ENCODE measurements at places on chromosomes 7 and 10.

DNA sequence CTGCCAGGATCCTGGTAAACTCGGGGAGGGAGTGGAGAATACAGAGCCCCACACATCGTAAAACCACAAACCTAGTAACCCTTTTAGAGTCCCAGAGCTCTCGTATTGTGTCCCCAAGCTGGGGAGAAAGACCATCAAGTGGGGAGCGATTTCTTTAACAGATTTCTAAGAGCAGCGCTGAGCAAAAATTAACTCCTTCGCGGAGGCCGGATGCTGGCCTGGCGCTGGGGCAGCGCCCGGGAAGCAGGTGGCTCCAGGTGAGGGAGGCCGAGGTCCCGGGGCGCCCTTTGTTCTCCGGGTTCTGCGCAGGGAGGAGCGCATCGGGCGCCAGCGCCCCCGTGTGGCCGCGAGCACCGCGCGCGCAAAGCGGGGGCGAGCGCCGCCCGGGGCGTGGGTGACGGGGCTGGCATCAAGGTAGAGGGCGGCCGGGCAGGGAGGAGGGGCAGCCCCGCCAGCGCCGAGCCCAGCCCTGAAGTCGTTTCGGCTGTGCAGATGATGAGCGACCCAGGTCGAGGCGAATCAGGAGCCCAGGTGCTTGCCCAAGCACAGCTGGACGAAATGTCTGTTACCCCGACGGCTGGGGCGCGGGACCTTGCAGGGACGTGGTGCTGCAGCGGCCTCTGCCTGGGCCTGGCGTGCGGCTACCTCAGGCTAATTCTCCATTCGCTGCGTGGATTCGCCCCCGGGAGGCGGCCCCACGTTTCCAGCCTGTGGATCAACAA, 10.4 kb upstream of the FGFR2 start:
- DNase-seq: no peak

DNA sequence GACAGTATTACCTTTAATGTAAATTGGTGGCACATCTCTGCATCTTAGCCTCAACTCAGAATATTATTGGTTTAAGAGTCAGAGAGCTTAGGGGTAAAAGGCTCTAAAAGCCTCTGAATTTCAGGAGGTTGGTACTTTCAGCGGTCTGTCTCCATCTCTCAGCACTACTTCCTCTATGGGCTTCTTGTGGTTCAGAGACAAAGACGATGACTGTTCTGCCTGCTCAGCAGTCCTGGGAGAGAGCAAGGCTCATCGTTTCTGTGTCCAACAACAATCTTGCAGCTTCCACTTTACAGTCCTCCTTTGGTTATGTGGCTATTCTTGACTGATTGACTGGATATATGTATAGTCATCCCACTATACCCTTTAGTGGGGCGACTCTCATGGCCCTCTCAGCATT, 394.7 kb downstream of the AUTS2 start:
- DNase-seq: no peak

DNA sequence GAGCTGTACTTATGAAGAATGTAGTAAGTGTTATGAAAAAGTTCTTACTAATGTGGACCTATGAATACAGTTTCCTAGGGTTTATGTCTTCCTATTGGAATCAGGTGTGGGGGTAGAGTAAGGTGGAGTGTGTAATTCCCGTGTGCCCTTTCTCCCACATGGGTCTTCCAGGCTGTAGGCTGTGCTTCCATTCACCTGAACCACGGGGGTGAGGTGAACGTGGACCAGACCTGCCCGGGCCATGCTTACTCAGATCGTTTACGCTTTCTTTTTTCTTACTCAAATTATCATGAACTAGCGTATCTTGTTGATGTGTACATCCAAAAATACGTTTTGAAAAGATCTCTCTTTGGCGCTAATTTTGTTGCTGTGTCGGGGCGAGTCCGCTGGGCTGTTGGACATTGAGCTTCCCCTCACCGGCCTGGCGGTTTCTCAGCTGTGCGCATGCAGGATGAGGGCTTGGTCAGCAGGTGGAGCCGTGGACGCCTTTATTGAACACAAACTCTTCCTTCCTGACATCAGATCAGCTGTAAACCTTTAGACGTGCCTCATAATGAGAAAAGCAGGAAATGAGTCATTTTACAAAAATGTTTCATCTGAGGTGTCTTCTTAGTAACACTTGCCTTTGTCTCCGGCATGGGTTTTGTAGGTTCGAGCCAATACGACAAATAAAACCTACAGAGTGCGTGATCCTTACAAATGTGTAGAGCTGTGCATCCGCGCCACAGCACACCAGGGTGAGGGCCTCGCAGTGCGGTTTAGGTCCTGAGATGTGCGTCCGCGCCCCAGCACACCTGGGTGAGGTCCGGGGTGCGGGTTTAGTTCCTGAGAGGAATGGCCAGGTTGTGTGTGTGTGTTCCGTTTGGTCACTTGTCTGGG, 53.8 kb downstream of the WDR37 start:
- DNase-seq: peak; percentile 45

GRCh38 chr10:89248990-89249389, 2.6 kb downstream of the LIPA start:
- no peak for DNase-seq

- no peak for DNase-seq
Measured at GRCh38 chr7:17320102-17320497, 21.6 kb downstream of the AHR start.

DNA sequence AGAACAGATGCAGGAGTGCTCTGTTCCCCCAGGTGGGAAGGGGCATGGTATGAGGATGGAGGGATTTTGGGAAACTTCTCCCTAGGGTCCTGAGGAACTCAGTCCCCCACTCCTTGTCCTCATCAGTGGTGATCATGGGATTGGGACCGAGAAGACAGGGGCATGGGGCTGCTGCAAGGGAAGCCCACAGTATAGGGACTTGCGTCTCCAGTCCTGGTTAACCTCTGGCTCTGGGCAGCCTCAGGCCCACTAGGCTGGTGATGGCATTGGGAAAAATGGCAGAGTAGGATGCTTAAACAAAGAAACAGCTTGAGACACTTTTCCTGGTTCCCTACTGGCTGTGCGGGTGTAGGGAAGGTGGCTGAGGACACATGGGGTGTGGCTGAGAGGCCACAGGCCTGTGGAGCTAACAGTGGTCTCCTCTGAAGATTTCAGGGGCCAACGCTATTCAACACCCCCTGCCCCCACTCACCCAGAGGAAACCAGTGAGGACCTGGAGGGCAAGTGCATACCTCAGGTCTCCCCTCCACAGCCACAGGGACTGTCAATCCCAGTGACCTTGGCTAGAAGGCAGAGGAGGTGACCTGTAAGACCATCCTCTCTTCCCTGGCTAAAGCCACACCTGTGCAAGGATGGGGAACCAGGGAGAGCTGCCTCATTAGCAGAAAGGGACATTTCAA, 261.3 kb downstream of the CCSER2 start:
- DNase-seq: no peak

DNA sequence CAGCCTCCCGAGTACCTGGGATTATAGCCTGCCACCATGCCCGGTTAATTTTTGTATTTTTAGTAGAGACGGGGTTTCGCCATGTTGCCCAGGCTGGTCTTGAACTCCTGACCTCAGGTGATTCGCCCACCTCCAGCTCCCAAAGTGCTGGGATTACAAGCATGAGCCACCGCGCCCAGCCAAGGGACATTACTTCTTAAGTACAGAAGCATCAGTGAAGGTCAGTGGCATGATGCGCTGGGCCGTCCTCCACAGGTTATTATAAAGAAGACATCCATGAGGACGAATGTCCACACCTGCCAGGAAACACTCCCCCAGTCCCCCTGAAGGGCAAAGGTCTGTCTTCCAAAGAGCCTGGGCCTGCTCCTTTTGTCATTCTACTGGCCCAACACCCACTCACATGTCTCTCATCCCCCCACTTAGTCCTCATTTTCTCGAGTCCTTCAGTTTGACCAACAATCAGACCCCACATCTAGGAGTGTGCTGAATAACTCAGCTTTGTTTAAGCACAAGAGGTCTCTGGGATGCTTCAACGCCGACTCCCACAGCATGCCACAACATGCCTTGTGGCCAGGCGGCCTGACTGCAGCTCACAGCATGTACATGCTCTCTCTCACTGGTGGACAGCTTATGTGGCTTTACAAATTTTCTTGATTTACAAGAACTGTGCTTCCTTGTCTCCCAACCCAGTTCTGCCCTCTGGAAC, 73.0 kb downstream of the CTBP2 start:
- DNase-seq: no peak

DNA sequence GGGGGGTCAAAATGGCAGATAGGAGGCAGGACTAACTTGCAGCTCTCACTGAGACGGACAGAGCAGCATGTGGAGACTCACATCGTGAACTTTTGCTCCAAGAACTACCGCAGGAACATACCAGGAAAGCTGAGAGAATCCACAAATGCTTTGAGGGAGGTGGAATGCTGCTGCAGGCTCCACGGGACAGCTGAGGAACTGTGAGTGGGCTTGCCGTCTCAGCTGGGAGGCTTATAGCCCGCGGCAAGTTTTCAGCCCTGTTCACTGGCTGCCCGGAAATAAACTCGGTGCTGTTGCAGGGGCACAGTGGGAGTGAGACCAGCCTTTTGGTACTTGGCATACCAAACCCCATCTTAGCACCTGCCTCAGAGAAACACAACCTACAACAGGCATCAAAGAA, 19.1 kb upstream of the WDR11 start:
- no peak for DNase-seq

DNA sequence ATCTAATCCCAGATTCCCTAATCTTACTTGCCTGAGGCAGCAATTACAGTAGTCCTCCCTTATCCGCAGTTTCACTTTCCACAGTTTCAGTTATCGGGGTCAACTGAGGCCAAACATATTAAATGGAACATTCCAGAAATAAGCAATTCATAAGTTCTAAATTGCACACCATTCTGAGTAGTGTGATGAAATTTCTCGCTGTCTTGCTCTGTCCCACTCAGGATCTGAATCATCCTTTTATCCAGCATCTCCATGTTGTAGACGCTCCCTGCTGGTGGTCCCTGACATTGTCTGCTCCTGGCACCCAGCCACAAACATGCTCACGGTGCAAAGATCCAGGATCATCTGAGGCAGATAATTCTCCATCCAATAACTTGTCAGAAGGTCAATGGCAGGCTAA, 128.7 kb upstream of the CXCL12 start:
- peak; percentile 11 for DNase-seq

- no peak for DNase-seq
Measured at GRCh38 chr10:36141856-36142560, 499.9 kb upstream of the FZD8 start.

GRCh38 chr10:74900297-74900696, 73.9 kb downstream of the KAT6B start:
- no peak for DNase-seq

GRCh38 chr10:22570234-22570633, 144.1 kb downstream of the PIP4K2A start:
- no peak for DNase-seq

DNA sequence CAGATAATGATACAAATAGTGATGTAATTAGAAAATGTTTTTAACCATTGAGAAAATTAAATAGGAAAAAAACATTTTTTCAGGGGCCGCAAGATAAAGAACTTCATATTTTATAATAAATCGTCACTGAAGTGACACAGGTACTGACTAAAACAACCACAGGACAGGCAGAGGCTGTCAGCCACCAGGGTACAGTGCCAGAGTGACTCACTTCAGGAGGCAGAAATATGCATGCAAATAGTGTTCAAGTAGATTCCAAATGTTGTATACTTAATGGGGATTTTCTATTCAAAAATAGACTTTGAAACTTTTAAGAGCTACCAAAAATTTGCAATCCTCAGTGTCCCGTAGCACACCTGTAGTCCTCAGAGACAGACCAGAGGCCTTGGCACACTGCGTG, 68.6 kb downstream of the FRMPD2 start:
- no peak for DNase-seq

GRCh38 chr10:6228010-6228511, 25.3 kb downstream of the PFKFB3 start:
- no peak for DNase-seq

DNA sequence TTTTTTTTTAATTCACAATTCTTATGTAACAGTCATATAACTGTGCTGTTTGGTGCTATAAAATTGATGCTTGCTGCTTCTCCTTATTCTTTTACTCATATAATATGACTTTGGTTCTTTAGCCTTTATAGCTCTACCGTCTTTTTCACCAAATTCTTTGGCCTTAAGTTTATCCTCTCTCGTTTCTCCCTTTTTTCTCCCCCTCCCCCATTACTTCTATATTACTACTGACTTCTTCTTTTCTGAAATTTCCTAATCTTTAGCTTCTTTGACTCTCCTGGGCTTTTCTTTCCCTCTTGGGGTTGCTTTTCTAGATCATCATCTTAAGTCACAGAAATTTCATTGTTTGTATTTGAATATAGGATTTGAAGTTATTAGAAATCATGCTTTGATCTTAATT, 3.8 kb downstream of the BCCIP start:
- DNase-seq: no peak

DNA sequence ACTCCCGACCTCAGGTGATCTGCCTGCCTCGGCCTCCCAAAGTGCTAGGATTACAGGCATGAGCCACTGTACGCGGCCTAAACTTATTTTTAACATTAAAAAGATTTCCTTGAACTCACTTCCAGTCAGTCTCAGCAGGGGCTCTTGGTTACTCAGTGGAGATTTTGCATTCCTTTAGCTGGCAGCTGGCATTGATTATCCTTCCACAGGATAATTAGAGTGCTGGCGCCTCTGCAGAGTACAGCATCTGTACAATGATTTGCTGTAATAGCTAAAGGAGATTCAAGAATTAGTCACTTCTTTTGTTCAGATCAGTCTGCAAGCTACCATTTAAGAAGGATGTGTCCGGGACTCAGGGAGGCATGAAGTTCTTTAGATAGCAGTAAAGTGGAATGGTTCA, 125.0 kb upstream of the NPY start:
- no peak for DNase-seq

DNA sequence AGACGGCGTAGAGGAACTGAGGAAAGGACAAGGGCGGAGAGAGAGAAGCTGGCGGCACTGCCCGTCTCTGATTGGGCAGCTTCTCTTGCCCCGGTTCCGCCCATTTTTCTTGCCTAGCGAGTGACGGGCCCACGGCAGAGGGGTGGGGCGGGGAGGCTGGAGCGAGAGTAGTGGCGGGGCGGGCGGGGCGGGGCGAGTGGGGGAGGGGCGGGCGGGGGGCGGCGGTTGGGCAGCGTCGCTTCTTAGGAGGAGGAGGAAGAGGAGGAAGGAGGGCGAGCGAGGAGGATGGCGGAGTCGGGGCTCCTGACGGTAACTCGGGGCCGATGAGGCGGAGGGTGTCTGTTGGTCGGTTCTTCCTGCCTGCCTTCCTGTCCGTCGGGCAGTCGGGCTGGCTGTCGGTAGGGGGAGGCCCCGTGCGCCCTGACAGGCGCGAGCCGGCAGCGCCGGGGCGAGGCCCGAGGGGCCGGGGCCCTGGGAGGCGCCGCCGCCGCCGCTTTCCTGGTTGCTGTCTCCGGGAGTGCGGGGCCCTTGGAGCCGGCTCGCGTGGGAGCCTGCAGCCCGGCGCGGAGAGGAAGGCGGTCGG, at the start of gene SHOC2:
TSS of gene SHOC2 (plus strand) at position 256 of the 583 bp plus-strand sequence. CDS start 44,755 bp downstream, outside the sequence.
- no peak for DNase-seq
